Stimulated activated CD4-positive, alpha-beta T cell treated with anti-CD3 and anti-CD28 coated beads, Interleukin-4, amount 100 ng/mL, for 48 hours (primary cell): ENCODE measurements at places on chromosomes 1 and 21.

DNA sequence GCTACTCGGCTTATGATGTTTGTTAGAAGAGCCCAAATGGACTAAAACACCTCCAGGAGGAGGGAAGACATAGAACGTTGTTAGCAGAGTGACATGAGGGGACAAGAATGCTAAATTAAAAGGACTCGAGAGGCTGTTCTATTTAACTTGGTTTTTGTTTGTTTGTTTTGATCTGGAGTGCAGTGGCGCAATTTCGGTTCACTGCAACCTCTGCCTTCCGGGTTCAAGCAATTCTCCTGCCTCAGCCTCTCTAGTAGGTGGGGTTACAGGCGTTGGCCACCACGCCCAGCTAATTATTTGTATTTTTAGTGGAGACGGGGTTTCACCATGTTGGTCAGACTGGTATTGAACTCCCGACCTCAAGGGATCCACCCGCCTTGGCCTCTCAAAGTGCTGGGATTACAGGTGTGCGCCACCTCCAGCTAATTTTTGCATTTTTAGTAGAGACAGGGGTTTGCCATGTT, 5.1 kb upstream of the HNRNPU start:
- no peak for DNase-seq

DNA sequence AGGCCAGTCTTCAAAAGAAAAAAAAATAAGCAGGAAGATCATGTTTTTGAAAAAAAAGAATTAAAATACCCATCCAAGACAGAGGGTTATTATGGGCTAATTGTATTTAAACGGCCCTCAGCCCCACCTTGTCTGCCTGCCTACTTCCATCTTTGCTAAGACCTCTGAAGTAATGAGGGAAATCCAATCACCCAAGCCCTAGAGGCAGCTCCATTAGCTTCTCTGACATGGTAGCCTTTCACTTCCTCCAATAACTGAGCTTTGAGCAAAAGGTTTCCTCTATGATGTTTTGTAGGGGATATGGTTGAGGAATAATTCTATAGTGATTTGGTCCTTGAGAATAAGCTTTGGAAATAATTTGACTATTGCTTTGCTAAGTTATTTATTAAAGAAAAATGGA, 178.2 kb upstream of the SGIP1 start:
- no peak for DNase-seq

GRCh38 chr1:35287807-35288640, 19.5 kb downstream of the ZMYM4 start:
- no peak for DNase-seq

GRCh38 chr1:106755682-106756406, 300.6 kb upstream of the PRMT6 start:
- no peak for DNase-seq

GRCh38 chr1:170445096-170445495, 86.9 kb upstream of the GORAB start:
- DNase-seq = no peak

- DNase-seq = no peak
Measured at GRCh38 chr21:27647921-27648320, 681.0 kb upstream of the ADAMTS5 start.

DNA sequence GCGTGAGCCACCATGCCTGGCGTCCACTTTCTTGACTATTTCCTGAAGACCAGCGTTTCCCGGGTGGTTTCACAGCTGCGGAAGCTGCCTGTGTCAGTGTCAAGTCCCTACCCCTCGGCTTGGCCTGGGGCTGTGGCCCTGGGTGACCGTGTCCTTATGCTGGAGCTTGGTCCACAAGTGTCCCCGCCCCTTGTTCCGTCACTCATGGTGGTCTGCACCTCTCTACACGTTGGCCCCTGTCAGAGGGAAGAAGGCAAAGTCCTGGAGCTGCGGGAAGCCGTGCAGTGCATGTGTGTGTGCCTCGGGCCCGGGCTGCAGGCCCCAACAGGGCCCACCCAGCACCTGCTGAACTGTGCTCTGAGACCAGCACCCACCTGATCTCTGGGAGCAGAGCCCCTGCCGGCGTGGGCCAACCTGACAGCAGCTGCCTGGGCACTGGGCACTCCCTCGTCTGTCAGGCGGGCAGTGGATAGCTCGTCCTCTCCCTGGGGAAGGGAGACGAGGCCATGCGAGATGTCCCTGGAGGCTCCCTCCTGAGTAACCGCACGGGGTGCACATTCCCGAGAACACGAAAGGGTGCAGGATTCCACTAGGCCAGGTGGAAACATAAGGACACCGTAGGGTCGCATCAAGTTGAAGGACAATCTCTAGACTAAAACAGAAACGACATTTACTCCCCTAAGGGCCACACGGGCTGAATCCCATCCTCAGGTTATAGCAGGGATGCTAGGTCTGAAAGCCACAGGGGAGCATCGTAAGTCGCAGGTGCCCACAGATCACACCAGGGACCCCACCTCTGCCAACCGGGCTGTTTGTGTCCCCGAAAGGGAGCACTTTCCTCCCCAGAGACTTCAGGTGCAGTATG, 2.4 kb upstream of the C1orf159 start:
- no peak for DNase-seq

- no peak for DNase-seq
Measured at GRCh38 chr1:78277253-78277652, 213.5 kb upstream of the PTGFR start.

DNA sequence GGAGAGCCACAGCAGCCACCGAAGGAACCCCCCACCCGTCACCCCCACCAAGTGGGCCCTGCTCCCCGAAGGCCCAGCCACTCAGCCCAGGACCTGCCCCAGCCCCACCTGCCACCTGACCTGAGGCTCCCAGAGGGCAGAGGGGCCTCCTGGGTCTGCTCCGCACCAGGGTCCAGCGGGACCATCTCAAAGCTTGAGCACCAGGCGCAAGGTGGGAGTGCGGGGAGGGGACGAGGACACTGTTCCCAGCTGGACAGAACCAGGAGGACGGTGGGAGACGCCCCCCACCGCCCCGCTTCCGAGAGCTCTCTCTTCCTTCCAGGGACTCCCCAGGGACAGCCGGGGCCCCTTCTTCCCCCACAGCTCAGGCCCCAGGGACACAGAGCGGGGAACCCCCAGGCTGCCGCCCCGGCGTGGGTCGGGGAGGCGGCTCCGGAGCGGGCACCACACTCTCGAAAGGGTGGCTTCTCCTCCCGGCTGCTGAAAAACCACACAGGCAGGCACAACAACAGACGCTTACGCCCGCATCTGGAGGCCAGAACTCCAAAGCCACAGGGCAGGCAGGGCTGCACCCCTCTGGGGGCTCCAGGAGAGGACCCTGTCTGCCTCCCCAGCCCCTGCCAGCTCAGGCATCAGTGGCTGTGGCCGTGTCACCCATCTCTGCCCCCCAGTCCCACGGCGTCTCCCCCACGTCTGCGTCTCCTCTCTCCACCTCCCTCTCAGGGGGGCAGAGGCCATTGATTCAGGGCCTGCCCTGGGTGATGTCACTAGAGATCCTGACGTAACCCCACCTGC, 1.9 kb upstream of the TTLL10 start:
- DNase-seq = no peak

DNA sequence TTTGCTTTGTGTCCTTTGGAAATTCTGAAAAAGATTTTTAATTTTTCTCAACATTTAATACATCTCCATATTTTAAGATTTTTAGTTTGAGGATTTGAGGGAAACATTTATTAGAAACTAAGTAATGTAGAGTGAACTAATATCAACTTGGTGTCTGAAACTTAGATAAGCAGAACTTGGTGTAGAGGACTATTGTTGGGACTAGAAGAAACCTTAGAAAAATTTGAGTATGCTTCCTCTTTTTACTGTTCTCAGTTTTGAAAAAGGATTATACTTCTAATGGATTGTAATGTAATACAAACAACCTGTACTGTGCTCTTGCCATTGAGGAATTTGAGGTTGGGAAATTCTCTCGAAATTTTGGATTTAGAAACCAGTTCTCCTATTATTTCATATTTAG, 2.4 kb downstream of the FNBP1L start:
- DNase-seq = no peak

DNA sequence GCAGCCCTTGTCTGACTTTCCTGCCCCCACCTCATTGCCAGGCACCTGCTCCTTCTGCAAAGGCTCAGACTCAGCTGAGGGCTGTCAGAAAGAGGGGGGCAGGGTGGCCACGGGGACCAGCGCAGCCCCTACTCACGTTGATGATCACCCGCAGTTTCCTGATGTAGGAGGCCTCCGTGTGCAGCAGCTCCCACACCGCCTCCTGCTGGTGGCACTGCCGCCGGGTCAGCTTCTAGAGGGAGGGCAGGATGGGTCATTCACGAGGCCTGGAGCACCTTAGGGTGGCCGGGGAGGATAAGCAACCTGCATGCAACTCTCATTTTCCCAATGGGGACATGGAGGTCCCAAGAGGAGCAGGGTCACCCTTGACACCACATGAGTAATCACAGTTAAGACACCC, 6.4 kb upstream of the TNFRSF25 start:
- DNase-seq = no peak

DNA sequence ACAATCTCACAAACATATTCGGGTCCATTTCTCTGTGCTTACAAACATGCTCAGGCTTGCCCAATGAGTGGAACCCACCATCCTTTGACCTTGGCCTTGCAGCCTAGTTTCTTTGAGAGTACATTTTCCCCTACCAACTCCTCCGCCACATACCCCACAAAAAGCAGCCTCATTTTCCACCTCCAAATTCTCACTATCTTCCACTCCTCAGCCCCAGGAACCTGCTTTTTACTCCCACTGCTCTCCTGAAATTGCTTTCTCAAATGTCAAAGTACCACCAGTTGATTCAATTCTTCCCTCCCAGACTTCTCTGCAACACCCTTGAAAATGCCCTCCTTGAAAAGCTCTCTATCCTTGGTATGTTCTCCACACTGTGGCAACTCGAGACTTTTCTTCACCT, 103.8 kb downstream of the RUNX1 start:
- DNase-seq = no peak

GRCh38 chr1:192579010-192579738, 3.6 kb downstream of the RGS1 start:
- no peak for DNase-seq

DNA sequence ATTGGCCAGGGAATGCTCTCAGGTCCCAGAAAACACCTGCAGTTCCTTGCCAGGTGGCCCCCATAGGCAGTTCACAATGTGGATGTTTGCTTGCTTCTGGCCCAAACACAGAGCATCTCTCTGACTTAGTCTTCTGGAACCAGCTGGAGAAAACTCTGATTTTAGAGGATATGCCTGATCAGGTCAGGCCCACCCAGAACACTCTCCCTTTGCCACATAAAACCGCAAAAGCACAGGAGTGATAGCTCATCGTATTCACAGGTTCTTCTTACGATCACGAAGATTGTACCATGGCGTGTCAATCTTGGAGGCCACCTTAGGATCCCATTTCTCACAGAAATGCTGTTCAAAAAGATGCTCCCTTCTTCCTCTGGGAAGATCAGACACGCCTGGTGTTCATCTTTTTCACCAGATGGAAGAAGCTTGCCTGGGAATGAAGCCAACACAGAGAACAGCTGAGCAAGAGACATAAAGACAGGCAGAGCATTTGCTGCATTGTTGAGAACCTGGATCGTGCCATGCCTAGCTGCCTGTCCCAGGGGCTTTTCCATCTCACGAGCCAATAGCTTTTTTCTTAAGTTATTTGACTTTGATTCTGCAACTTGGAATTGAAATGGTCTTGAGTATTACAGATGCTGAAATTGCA, 11.6 kb upstream of the CD247 start:
- no peak for DNase-seq

DNA sequence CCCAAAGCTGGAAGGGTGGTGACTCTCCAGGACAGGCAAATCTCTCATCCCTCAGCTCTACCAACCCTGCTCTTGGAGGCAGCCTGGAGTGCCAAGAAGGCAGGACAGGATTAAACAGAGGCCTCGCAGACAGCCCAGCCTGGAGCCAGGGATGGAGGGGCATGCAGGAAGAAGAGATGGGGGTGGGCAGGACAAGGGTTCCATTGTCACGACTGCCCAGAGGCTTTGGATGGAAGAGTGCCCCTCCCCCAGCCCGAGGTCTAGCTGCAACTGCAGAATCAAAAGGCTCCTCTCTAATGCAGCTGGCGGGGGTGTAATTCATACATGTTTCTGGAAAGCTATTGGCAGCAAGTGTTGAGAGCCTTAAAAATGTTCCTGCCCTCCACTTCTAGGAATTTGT, 8.8 kb downstream of the RAB7B start:
- no peak for DNase-seq

DNA sequence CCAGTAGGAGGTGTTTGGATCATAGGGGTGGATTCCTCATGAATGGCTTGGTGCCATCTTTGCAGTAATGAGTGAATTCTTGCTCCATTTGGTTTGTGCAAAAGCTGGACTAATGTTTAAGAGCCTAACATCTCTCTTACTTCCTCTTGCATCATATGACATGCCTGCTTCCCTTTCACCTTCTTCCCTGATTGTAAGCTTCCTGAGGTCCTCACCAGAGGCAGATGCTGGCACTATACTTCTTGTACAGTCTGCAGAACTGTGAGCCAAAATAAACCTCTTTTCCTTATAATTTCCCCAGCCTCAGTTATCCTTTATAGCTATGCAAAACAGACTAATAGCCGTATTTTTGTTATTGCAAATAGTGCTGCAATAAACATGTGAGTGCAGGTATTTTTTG, 8.1 kb downstream of the PRSS38 start:
- DNase-seq = no peak

DNA sequence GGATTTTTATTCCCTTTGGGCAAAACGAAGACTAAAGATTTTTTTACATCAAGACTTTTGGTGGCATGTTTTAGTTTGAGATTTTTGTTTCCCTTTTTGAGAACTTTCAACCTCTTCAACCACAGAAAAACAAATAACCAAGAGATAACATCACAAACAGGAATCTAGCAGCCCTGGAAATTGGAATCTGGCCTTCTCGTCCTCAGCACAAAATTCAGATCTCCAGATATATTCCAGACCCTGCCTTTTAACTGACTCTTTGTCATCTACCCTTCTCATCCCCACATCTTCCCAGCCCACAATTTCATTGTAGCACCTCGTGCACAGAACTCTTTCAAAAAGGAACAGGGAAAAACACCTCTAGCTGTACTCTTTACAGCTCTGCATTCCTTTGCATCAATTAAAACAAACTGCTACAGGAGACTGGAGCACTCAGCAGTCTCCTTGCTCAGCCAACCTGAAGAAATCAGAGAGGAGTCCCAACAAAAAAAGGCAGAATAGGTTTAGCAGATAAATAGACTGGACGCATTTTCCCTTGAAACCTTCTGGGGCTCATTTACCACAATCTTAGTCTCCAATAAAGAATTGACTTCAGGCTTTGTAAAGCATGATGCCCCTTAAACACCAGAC, 251.0 kb downstream of the TTLL7 start:
- no peak for DNase-seq

DNA sequence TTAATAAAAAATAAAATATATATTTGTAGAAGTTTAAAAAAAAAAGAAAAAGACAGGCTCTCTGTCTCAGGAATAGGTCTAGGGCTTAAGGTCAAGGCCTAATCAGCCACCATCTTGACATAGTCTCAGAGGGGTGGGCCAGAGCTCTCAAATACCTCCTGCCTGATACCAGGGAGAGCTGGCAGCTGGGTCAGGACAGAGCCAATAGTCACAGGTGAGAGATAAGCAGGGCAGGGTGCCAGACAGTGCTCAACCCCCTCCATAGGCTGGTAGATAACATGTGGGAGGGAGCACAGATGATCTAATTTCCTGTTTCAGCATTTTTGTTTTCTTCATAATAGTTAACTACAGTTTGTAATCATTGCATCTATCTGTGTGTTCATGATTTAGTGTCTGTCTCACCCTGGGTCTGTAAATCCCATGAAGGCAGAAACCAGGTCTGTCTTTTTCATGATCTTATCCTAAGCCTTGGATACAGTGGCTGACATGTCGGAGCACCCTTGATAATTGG, 152.0 kb upstream of the GRIK3 start:
- no peak for DNase-seq

GRCh38 chr1:240906477-240906876, 294.5 kb upstream of the GREM2 start:
- DNase-seq = no peak
